COR-L47 (cell line): ENCODE measurements at places on chromosomes 12 and 14.
A peak's percentile ranks its signal among the peaks of the same experiment; 100 is the strongest.

DNA sequence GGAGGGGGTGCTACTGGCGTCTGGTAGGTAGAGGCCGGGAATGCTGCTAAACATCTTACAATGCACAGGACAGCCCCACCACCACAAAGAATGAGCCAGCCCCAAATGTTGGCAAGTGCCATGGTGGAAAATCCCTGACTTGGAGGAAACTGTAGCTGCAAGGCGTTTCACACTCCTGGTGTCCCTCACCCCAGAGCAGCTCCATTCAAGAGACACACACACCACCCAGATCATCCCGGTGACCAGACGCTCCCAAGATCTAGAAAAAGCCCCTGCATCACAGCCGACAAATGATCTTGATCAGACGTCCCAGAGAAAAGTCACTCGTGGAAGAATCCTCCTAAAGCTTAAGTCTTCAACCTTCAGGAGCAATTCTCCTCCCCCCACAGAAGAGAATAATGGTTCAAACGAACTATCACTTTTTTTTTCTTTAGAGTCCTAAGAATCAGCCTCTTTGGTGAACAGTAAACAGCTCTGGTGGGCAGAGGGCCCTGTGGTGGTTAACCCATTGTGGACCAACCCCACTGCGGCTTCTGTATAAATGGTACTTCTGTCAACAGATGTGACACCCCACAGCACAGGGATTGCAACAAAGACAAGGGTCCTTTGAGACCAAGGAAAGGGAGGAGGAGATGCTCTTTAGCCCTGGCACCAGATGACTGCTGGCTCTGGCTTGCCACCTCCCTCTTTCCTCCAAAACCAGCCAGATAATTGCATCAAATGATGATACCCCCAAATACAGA, 2.7 kb downstream of the GLTP start:
- no peak for DNase-seq

GRCh38 chr12:117733549-117733805, 235.3 kb downstream of the KSR2 start:
- no peak for DNase-seq

- DNase-seq, result no peak
These were observed 950.9 kb downstream of the DIO2 start for GRCh38 chr14:79260406-79260805.

- DNase-seq, result no peak
These were observed 165.8 kb downstream of the ESRRB start for GRCh38 chr14:76541594-76542219.

GRCh38 chr12:90028635-90029051, 320.0 kb upstream of the ATP2B1 start:
- DNase-seq, result peak; percentile 12

- DNase-seq, result no peak
These were observed 115.8 kb downstream of the ETNK1 start for GRCh38 chr12:22740656-22741355.

- DNase-seq, result no peak
These were observed 27.4 kb upstream of the BTBD6 start for GRCh38 chr14:105220699-105221597.

DNA sequence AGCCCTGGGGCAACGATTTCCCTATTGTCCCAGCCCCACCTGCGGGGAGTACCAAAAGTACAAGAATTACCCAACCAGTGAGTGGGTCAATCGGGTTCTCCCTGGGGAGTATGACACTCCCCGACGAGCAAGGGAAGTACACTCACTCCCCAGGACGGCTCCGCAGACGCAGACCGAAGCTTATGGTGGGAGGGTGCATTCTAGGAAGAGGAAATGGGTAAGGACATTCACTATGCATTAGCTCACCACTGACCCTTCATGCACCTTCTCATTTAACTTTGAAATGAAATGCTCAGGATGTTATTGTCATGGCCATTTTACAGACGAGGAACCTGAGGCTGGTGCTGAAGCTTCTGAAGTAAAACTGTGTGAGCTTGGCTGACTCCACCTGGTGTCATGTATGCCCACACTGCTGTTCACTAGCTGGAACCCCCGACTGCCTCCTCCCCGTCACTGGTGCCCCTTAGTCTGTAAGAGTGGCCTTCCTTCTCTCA, 45.8 kb upstream of the TMED10 start:
- no peak for DNase-seq

DNA sequence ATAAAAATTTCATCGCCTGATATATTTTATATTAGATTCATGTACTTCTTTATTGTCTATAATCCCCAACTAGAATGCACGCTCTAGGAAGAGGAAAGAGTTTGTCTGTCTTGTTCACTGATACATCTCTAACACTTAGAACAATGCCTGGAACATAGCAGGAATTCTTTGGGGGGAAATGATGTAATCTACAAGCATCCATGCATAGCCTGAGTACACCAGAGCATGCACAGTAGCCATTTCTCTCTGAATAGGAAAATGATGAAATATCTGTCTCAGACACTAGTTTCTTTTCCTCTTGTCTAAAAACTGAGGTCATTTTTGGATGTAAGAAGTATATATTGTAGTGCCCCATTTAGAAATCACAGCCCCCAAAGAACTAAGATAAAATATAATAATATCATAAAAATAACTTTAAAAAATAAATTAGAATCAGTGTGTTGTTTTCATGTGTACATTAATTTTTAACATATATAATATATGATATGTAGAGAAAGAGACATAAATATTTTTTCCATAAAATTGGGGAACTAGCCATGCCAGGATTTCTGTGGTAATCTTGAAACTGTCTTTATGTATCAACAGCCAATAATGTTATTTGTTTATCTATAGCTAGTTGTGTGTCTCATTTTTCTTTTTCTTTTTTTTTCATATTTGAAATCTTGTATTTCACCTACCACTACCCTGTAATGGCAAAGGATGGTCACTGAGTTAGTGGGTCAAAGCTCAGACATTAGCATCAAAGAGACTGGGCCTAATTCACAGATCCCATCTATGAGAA, 155.6 kb upstream of the TMCC3 start:
- no peak for DNase-seq

DNA sequence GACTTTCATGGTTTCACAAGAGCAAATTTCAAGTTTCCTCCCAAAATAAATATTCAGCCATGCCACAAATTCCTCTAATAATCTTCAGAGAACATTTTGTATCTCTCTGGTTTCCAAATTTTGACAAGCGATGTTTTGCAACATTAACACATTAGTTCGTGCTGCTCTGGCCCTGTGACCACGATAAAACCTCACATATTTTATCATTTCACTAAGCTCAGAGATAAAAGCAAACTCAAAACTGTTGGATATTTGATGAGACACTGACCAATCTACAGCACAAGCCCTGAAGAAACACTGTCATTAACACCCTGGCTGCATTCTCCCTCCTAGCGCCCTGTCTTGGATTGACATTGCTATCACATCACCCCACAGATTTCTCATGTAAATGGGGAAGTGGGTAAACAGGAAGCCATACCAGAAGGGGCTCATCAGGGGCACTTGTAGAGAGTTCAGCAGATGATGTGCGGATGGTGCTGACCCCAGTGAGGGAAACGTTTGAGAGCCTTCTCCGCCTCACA, 264.3 kb downstream of the PRKD1 start:
- no peak for DNase-seq

GRCh38 chr12:15620741-15621539, 168.2 kb downstream of the EPS8 start:
- no peak for DNase-seq

- no peak for DNase-seq
These were observed 107.4 kb downstream of the VCPKMT start for GRCh38 chr14:50008974-50009373.

DNA sequence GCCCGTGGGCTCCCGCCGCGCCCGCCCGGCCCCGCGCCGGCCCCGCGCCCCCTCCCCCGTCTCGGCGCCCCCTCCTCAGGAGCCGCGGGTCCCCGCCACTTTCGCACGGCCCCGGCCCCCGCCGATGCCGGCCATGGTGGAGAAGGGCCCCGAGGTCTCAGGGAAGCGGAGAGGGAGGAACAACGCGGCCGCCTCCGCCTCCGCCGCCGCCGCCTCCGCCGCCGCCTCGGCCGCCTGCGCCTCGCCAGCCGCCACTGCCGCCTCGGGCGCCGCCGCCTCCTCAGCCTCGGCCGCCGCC, 263 bp downstream of the RCOR1 start:
- DNase-seq, result no peak

GRCh38 chr12:70985850-70986249, 65.3 kb upstream of the PTPRR start:
- DNase-seq, result no peak

- no peak for DNase-seq
These were observed 69.6 kb downstream of the GALNT8 start for GRCh38 chr12:4789776-4790175.

DNA sequence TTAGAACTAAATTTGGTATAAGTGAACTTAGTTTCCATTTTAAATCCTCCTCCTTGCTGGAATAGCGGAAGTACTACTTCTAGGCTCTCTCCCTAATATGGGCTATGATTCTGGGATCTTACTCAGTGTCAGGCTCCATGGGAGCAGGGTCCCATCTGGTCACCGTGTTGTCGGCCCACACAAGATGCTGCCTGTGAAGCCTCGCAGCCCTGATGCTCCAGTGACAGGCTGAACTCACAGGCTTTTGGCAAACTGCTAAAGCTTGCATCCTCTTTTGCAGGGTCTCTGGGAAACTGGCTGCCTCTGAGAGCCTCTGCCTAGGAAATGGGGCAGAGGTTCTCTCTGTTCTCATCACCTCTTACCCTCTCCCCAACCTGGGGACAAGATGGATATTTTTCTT, 88.4 kb downstream of the RPAP3 start:
- DNase-seq, result no peak

DNA sequence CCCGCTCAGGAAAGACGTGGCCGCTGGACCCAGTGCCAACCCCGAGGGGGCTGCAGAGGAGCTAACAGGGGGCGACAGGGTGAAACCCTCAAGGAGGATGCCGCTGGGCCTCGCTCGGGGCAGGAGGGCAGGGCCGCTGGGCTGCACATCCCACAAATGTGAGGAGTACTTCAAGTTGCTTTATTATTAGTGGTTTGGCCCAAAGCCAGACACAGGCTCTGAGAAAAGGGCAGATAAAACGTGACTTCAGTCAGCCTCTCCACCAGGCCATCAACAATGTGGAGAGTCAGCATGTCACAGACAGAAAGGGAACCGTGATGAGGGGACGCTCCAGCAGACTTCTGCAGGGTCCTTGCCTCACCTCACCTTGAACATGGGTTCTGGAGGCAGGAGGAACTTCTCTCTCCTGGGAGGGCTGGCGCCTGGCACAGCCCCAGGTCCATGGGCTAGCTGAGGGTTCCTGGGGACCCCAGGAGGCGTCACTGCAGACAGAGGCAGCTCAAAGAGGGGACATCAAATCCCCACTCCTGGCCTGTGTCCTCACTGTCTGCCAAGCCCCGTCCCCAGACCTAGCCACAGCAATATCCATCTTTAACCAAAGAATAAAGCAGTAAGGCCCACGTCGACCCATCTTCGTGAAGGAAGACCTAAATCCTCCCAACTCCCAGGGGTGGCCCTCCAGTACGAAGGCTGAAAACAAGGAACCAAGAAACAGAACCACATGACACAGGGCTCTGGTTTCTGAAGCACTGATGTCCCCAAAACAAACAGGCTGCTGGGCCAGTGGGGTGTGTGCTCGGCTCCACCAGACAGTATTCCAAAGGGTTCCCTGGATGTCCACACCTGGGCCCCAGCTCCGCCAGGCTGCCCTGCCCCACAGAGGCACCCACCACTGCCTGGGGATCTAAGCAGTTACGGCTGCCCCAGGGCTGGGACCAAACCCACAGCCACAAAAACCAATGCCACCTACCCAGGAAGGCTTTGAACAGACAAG, 35.1 kb downstream of the CCDC85C start:
- peak; percentile 26 for DNase-seq

DNA sequence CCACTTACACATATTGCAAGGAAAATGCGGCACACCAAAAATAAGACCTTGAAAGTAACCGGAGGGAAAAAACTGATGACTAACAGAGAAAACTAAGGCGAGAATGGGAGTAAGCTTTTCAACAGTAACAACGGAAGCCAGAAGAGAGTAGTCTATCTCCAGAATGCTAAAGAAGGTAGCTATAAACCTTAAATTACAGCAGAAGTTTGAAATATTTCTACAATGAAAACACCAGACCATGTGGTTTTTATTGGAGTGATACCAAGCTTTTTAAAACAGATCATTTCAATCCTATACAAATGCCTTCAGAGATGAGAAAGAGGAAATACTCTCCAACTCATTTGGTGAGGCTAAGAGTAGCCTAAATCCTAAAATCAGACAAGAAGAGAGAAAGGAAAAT, 209.5 kb downstream of the ANO6 start:
- DNase-seq, result no peak

- DNase-seq, result no peak
These were observed 62.0 kb downstream of the NDUFA12 start for GRCh38 chr12:94941440-94941862.

DNA sequence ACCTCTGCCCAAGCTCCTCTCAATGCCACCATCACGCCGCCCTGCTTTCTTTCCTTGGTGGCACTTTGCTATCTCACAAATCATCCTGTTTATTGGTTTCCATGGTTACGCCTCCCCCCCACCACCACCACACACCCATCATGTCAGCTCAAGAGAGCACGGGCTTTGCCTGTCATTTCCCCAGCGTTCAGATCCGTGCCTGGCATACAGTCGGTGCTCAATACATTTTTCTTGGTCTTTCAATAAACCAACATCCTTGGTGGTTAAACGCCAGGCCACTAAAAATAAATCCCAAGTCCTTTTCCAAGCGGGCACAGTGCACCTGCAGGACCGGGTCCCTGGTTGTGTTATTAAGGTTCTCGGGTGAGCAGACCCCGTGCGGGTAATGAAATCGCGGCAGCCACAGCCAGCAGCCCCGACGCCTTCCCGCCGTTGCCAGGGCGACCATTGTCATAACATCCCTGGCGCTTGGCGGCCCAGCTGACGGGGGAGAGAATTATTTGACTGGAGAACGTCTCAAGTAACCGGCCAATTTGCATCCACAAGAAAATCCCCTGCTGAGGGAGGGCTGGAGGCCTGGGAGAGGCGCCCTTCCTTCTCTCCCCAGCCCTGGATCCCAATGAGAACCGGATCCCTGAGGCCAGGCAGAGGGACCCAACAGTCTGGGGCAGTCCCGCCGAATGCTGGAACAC, 92.9 kb downstream of the KSR2 start:
- DNase-seq, result peak; percentile 76
